ENCODE measurements at places on chromosomes 1 and 21.
A peak's percentile ranks its signal among the peaks of the same experiment; 100 is the strongest.

DNA sequence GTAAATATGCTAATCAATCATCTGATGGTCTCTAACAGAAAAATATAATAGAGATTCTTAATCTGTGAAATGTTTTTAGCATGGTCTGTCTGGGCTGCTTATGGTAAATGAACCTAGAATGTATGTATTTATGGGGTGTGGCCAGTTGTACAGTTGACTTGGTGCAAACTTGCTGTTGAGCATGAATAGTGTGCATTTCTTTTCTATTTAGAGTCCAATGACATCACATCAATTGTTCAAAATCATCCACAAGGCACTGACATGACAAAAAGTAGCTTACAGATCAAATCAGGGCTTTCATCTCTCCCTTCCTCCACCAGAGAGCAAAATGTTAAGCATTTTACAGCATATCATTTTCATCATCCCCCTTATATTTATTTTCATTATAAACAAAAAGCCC lies 1010.3 kb downstream of the KCNT2 start:
- no peak for DNase-seq

DNA sequence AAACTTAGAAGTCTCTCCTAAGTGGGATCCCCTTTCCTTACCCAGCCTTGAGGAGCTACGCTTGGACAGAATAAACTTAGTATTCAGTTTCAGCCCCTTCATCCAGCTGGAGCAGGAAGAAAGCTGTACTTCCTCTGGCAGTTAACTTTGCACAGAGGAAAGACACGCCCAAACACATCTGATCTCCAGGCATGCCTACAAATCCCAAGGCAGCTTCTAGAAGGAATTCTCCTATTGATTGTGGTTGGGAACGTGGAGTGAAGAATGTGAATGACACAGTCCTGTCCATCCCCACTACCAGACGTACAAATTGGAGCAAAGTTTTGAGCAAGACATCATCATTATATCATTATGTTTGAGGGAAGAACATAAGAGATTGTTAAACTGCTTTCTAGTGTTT lies 6.6 kb upstream of the AK4 start:
- DNase-seq: no peak

DNA sequence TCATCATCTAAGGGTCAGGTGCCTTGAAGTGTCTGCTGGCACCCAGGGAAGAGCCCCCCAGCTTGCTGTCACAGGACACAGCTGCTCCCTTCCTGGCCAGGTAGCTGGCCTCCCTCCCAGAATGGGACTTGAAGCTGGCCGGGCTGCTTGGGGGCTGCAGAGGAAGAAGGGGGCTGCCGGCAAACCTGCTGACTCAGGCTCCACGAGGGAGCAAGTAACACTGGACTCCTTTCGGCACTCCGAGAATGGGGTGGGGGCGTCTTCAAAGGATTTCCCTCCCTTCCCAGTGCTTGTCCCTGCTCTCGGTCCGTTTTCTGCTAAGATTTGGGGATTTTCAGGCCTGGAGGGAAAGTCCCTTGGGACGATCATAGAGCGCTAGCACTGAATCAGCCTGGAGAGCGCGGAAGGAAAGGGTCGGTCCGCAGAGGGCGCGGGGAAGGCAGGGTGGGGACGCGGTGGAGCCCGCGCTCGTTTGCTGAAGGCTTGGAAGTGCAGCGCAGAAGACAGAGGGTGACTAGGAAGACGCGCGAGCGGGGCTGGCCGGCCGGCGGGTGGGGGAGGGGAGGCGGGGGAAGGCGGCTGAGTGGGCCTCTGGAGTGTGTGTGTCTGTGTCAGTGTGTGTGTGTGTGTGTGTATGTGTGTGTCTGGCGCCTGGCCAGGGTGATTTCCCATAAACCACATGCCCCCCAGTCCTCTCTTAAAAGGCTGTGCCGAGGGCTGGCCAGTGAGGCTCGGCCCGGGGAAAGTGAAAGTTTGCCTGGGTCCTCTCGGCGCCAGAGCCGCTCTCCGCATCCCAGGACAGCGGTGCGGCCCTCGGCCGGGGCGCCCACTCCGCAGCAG lies at the start of gene CSF1:
Gene CSF1, plus strand, starts transcription at position 727 of the 840 bp plus-strand sequence. CDS start 175 bp downstream, outside the sequence.
- peak; percentile 54 for DNase-seq

DNA sequence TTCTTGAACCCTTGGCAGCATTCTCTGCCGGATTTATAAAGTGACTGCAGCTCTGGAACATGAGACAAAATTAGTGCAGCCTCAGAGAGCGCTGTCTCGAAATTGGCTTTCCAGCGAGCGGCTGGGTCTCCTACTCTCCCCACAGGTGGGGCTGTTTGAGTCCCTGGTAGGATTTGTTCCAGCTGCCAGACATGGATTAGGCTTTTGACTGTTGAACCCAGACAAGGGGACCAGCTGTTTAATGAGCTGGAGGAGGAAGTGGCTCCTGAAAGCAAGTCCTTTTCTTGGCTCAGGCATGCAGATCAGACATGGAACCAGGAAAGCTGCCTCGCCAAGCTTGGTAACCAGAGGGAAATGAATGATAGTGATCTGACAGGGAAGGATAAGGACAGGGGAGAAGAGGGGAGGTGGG lies 69.6 kb downstream of the UBIAD1 start:
- no peak for DNase-seq

DNA sequence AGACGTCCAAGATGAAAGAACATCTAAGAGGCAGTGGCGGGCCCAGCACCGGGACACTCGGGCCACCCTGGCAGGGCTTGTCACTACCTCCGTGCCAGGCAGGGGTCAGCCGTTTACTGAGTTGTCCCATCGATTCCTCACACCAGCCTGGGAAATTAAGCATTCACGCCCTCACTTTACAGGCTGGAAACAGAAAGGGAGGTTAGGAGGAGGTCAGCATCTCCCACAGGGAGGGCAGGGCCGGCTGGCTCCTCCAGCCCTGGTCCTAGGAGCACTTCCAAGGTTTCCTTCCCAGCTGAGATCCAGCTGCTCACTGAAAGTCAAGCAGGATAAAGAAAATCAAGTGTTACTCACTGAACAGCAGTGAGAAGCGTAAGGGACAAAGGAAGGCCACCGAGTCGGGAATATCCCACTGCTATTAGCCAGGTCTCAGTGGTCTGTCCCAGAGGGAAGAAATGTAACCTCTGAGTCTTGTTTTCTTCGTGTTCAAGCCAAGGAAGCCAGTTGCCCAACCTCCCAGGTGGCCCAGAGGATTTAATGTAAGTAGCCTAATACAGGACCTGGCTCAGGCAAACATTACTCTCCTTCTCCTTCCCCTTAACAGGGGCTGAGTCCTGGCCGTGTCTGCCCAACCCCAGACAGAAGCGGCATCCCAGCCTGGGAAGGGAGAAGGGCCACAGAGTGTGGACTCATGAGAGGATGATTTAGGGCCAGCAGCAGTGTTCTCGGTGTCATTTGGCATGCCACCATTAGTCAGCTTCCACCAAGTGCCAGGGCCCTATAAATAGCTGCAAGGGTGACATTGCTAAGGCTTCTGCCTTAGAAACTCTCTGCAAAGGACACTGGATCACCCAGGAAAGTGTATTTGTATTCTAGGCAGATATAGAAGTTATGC lies 203.1 kb upstream of the GALNT2 start:
- DNase-seq: no peak

DNA sequence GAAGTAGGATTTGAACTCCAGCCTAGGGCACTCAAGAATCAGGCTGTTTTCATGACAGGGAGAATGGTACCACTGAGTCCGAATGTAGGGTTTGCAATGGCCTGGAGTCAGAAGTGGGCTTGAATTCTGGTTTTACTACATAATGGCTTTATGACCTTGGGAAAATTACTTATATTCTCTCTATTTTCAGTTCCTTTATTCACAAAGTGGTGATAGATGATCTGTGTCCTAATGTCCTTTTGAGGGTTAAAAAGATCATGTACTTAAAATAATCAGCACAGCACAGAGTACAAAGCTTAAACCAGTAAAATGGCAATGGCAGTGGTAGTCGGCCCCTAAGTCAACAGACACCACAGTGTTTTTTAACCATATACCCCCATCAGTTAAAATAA lies 63.7 kb upstream of the HOOK1 start:
- DNase-seq: no peak

DNA sequence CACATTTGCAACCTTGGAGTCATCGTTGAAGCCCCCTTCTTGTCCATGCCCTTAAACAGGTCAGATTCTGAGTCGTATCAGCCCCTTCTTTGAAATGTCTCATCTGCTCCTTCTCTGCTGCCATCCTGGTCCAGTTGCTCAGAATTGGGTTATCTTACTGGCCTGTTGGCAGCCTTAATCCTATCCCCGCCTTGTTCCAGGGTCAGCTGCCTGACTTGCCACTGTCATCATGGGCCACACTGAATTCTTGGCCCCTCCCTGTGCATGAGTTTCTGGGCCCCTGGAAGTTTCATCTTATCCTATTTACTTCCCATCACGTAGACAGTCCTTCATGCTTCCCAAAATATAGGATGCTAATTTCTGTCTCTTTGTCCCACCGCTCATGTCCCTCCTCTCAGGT lies 23.7 kb downstream of the IRF2BP2 start:
- no peak for DNase-seq

DNA sequence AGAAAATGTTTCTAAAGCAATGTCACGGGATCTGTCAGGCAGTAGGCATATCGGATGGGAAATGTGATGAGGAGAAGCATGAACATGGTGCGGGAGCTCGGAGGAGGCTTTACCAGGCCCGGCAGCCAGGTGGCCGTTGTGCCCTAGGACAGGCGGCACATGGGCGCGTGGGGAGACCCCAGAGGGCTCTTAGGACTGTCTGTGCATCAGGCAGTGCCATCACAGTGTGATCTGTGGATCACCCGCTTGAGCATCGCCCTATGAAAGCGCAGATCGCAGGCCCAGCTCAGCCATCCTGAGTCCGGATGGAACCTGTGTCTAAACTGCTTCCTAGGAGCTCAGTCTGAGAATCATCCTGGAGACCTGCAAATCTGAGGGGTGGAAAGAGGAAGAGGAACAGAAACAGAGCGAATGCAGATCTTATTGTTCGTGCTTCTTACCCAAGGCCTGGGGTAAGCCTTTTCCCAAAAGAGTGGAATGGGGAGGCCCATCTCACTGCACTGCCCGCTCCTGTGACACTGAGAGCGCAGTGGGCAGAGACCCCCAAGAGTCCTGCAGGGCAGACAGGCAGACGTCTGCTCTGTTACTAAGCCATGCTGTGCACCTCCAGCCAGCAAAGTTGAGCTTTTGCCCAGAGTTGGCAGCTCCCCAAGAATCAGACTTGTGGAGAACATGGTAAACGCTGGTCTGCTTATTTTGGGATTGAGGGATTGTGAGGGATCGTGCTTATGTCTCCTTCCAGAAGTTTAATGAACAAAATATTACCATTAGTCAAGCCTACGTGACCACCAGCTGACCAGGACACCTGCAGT lies 251.0 kb downstream of the RHOU start:
- no peak for DNase-seq

- DNase-seq: no peak
These were observed 203.9 kb downstream of the TOMM20 start for GRCh38 chr1:234924450-234925355.

DNA sequence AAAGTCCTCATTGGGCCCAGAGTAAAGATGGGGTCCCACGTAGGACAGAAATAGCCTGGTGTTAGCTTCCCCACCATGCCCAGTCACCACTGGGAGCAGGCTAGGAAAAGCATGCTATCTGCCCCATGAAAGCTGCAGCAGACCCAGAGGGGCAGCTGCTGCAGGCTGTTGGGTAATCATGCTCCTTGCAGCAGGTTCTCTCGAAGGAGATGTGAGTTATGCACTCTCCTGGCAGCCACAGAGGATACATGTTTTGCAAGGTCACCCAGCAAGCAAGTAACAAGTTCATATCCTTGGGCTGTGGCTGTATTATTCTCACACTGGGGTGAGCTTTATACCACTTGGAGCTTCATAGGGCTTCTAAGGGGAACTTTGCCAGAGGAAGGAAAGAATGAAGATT lies 9.1 kb upstream of the HEYL start:
- DNase-seq: no peak

GRCh38 chr1:110535985-110536384 lies 17.0 kb upstream of the KCNA10 start:
- no peak for DNase-seq

- peak; percentile 34 for DNase-seq
These were observed 855 bp upstream of the IVNS1ABP start for GRCh38 chr1:185317886-185318310.

GRCh38 chr1:206679738-206680211 lies 4.9 kb upstream of the MAPKAPK2 start:
- no peak for DNase-seq

GRCh38 chr1:229344139-229344538 lies 1.3 kb upstream of the CCSAP start:
- DNase-seq: no peak

DNA sequence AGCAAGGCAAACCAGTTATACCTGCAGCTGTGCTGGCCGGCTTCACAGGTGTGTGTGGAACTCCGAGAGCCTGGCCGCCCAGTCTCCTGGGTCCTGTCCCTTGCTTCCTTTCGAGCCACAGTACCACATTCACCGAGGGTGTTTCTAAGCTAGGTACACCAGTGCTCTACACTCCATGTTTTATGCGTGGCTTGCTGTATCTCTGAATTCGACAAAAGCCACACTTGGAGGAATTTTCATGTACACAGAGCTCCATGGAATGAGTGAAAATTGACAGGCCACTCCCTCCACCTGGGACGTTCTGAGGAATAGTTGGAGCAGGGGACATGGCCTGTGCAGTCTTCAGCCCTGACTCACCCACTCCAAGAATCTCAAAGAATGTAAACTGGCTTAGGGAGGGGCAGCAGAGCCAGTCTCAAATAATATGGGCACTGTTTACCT lies 14.0 kb downstream of the ETS2 start:
- no peak for DNase-seq

DNA sequence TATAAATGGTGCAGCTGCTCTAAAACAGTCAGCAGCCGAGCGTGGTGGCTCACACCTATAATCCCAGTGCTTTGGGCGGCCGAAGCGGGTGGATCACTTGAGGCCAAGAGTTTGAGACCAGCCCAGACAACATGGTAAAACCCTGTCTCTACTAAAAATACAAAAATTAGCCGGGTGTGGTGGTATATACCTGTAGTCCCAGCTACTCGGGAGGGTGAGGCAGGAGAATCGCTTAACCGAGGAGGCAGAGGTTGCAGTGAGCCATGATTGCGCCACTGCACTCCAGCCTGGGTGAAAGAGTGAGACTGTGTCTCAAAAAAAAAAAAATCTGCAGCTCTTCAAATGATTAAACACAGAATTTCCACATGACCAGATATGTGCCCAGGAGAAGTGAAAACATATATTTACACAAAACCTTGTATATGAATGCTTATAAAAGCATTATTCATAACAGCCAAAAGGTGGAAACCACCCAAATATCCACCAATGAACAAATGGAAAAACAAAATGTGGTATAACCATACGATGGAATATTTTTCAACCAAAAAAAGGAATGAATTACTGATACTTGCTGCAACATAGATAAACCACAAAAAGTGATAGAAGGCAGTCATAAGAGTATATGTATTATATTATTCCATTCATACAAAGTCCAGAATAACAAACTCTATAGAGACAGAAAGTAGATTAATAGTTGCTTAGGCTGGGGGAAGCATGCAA lies 14.1 kb downstream of the EPS15 start:
- DNase-seq: no peak

DNA sequence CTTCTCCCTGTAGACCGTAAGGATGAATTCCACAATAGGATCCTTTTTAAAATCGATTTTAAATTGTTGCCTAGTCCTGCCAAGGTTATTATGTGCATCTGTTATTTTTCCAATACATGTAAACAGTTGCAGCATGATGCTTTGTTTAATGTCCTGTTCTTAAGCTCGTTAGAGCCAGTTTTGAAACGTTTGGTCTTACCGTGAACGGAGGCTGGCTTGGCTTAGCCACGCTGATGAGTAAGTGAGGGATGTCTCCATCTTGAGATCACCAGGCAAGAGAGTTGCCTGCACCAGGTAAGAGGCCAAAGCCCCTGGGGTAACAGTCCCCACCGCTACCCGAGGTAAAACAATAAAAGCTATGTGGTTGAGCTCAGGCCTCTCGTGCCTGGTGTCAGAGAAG lies 17.3 kb downstream of the CSTB start:
- no peak for DNase-seq
